ENCODE measurements at places on chromosomes 3 and 15.

- no peak for DNase-seq
Measured at GRCh38 chr3:129855832-129856419, 37.6 kb downstream of the TMCC1 start.

DNA sequence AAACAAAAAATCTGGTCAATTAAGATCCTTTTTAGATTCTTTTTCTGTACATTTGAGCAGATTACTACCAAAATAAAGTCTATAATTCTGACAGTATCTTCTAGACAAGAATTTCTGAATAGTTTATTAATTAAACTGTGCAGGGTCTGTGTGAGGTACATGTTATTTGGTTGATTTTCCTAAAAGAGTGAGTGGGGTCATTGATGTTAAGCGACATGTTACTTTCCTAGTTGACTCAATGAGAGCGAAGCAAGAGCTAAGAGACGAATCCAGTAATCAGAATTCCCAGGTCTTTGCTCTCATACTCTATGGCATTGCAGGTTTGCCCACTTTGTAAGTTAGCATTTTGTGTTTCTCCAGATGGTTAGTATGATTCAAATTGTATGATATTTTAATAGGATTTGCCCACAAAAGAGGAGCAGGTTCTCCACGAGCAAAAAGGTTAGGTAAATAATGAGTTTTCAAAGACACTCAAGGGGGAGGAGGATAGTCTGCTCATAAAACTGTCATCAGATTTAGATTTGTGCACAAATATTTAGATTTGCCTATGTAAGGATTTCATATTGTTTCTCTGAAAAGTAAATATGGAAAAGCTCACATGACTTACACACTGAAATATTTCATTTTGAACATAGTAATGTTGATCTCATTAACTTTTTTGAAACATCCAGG is 217.2 kb upstream of the CGNL1 start:
- no peak for DNase-seq

DNA sequence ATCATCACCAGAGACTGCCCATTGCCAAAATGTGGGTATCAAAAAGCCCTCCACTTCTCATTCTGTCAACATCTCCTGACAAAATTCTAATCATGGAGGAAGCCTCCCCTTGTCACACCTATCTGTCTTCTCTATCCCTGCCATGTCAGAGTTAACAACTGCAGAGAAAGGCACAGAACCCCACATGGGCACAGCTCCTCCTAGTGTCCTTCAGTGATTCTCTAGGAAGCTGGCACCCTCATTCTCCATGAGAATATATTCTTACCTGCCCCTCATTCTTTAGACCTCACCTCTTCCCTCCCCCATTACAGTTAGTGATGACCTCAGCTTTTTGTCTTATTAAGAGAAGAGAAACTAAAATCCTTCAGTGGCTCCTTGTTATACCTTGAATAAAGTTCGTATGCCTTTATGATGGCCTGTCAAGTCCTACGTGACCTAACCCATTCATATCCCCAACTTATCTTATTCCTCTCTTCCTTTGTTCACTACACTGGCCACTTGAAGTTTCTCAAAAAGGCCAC is 44.6 kb downstream of the NME9 start:
- no peak for DNase-seq

GRCh38 chr3:157948605-157949383 is 157.4 kb downstream of the SHOX2 start:
- no peak for DNase-seq

DNA sequence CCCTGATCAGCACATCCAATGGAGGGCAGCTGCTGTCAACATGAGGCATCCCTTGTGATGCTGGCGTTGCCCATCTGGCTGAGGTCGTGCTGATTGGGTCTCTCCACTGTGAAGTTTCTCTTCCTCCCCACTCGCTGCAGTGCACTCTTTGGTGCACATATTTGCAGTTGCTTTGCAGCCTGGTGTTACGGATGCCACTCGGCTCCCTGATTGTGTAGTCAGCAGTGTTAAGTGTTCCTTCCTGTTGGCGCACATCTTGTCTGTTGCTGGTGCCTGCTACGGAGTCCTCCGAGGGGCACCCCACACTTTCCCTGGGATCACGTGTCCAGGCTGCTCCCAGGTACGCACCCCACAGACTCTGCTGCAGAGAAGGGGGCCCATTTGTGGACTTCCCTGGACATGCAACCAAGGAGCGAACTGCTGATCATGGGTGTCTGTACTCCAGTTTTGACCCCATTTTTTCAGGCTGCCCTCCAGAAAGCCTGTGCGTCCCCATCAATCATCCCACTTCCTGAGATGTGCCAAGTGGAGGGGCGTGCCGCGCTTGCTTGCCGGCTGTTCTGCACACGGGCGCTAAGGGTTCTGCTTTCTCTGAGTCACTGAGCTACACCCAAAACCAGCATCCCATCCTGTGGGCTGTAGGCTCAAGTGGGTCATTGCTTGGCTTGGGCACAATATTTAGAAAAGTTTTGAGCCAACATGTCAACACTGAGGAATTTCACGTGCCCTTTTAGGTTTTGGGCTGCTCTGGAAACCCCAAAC is 98.6 kb downstream of the FBLN2 start:
- DNase-seq: peak; percentile 26

DNA sequence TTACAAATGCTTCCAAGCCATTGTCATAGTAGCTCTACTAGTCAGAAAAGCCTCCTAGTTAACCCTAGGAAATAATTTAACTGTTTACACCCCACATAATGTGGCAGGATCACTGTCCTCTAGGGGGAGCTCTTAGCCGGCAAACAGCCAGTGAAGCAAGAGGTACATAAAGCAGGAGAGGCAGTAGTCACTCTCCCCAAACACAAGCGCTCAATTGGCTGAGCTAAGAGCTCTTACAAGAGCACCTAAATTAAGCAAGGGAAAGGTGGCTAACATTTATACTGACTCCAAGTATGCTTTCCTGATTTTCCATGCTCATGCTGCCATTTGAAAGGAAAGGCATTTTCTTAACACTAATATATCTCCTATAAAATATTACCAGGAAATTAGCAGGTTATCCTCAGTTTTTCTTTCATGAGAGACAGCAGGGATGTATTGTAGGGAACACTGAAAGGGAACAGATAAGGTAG is 37.6 kb downstream of the NCEH1 start:
- DNase-seq: peak; percentile 88

DNA sequence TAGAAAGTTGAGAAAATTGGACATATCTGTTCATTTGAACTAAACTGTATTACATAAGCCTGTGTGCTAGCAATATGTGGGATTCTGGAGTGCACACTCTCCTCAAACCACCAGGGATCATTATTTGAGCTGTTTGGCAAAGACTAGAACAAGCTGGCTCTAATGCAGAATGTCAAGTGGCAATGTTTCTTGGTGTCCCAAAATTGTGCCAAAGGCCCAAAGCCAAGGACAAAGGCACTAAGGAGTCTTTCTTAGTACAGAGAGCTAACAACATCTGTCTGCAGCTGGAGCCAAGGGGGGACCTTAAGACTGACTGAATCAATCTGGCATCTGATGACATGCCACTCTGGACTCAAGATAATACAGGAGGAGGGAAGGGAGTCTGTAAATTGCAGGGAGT is 76.7 kb upstream of the STRIT1 start:
- no peak for DNase-seq

DNA sequence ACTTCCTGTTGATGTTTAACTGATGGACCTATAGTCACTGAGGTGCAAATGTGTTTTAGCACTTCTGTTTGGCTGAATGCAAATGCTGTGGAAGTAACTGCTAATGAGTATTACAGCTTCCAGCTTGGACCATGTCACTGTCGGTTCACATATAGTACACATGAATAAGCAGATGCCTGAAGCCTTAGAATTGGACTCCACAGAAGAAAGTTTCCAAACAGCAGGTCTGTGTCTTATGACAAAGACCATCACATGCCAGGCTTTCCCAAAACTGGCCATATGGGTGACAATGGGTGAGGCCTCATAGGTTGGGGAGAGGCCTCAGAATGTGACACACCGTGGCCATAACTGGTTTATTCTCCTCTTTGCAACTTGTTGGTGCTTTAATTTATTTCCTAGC is 241.8 kb downstream of the WNT5A start:
- DNase-seq: no peak

DNA sequence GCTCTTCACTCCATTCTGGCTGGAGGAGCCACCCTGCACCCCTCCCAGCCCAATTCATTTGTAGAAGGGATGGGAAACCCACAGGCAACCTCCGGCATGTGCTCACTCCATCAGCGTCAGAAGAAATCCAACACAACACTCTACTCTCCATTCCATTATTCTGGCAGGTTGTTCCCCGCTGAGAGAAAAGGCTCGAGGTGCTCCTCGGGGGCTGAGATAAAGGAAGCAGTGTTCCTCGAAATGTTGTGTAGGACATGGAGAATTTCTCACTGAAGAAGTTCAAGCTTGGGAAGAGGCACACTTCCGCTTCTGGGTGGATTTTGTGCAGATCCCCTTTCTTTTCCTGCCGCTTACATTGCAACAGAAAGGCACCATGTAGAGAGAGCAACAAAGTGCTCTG is 355.0 kb upstream of the CFAP20DC start:
- DNase-seq: no peak

DNA sequence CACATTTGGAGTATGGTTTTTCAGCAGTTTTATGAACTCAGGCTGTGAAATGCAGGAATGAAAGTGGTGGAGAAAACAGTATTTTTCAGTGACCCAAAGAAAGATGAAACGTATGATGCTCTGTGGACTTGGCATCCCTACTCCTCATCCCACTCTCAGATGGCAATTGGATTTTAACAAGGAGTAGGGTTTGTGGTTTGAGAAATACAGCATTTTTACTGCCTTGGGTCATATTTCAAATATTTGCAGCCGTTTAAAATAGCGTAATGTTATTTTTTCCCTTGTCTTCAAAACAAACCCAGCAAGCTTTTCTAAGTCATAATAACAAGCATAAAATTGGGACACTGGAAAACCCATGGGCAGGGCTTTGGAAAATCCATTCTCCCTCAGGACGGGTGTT is 117.2 kb upstream of the LRIG1 start:
- DNase-seq: no peak

DNA sequence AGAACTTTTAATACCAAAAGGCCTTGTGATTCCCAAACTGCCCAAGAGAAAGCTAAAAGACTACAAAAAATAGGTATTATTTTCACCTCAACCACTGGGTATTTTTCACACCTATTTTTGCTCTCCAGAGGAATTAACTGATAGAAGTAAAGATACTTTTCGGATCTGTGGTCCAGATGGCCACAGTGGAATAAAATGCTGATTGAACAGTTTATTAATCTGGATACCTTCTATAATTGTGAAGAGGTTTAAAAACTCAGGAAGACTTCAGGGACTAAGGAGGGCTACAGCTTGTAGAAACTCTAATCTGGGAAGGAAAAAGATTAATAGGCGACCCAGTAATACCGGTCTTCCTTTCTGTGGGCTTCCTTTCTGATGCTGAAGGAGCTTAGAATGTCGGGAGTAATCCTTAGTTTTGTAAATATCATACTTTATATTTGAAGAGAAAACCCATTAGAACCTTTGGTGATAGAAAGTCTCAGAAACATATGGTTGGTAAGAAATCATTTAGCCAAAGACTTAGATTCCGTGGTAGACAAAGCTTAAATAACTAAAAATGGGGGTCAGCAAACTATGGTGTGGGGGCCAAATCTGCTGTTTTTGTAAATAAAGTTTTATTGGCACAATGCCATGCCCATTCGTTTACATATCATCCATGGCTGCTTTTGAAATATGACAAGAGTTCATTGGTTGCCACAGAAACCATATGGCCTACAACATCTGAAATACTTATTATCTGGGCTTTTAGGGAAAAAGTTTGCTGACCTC is 47.8 kb downstream of the TTC23 start:
- no peak for DNase-seq

DNA sequence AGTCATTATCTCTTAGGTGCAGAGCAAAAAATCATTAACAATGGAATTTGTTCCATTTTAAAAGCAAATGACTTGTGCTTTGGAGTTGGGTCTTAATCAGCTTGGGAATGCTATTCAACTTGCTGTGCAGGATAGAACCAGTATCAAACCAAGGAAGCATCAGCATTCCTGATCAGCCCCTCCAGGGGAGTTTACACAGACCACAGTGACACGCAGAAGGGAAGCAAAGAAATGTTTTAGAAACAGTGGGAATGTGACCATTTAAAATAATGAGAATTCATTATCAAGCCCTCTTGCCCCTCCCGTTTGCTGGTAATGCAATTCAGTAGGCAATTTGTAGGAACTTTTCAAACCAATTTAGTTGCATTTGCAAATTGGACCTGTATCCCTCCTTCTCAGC is 155.1 kb downstream of the LRTM1 start:
- no peak for DNase-seq
